H1 (cell line): ENCODE measurements at places on chromosomes 13 and 19.

GRCh38 chr19:7811989-7812388, 18.0 kb upstream of the EVI5L start:
- DNase-seq = no peak

DNA sequence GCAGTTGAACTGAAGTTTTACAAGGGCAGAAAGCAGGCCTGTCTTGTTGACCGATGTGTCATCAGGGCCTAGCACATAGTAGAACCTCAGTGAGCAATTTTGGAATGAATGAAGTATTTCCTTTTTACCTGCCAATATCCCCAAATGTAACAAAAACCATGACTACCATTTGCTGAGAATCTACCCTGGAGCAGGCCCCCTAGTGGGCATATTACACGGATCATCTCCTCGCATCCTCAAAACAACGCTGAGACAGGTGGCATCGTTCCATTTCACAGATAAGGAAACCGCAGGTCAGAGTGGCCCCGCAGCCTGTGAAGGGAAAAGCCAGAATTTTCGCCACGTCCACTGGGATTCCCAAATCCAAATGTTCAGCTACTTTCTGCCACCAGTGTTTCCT, 77.9 kb downstream of the CACNA1A start:
- DNase-seq = peak; percentile 54

DNA sequence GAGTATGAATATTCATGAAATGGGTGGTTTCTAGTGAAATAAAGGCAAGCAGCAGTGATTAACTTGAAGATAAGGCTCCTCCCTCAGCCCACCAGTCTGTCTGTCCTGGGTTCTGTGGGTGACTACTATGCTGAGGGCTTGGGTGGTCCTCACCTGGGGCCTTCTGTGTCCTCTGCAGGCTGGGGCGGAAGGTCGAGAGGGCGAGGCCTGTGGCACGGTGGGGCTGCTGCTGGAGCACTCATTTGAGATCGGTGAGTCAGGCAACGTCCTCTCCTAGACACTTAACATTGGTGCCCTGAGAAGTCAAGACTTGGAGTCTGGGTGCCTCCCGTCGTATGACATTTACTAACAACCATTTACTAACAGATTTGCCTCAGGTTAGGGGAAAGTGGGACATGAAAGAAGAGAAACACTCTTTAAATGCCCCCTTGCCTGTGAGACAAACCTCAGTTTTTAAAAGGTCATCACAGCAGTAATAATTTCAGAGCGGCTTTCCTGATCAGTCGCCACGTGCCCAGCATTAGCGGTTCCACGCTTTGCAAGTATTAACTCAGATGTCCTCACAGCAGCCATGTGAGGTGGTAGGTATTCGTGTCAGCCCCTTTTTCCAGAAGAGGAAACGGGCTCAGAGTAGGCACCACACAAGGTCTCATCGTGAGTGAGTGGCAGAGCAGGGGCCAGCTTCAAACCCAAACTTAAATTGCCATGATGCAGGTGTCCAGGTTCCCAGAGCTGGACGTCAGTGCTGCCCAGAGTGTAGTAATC, 1.3 kb upstream of the GARIN5A start:
- DNase-seq = no peak

- no peak for DNase-seq
Measured at GRCh38 chr19:52140032-52140710, 433 bp upstream of the ZNF616 start.

DNA sequence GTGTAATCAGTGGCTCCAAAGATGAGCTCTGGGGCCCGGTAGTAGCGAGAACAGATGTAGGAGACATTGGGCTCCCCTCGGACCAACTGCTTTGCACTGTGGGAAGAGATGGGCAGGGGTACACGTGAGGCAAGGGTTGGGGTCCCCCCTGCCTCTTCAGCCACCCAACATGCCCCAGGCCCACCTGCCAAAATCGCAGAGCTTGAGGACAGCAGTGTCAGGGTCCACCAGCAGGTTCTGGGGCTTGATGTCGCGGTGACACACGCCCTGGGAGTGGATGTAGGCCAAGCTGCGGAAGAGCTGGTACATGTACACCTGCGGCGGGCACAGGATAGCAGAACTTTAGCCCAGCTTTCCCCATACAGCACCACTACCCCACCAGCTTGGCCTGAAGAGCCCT, 8.0 kb downstream of the GSK3A start:
- no peak for DNase-seq

- DNase-seq = no peak
Measured at GRCh38 chr19:10624585-10624984, 768 bp upstream of the SLC44A2 start.
